ENCODE measurements at places on chromosomes 2 and 18.

DNA sequence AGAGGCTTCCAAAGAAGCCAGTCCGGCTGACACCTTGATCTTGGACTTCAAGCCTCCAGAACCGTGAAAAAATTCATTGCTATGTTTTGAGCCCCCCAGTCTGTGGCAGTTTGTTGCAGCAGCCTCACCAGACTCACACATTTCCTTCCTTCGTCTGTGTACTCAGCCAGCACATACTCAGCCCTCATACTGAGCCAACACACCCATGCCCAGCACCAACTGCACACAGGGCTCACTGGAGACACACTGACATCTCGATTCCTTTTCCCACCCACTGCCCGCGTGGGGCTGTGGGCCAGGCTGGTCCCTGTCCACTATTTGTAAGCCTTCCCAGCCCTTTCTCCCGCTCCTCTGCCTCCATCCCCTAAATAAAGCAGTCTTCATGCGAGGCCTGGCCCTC, 24.1 kb upstream of the NMUR1 start:
- DNase-seq: no peak

GRCh38 chr2:26864226-26864625, 16.3 kb downstream of the DPYSL5 start:
- no peak for DNase-seq

DNA sequence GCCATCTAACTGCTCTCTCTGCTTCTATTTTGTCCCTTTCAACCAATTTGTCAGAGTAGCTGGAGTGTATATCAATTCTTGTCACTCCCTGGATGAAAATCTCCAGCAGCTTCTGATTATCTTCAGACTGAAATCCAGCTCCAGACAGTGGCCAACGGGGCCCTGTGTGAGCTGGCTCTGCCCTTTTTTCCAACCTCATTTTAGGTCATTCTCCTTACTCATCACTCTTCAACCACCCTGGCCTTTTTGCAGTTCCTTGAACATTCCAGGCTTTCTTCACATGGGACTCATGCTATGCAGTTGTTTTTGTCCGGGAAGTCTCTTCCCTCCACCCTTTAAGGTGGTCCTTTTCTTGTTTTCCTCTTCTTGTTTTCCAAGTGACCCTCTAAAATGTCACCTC, 15.4 kb upstream of the FAP start:
- no peak for DNase-seq

DNA sequence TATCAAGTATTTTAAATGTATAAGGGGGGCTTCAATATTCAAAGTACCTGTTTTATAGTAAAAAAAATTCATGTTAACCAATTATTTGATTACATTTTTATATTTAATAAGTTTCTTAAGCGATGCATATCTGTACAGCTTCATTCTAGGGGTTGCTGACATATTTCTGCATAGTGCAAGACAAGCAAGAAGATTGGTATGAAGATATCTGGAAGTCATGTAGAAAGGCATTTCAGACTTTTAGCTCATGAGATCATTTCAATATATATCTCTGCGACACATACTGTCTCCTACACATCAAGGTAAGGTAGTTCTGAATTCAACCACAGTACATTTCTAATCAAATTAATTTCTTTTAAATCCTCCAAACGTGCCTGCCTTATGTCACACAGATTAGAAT, 73.1 kb downstream of the MEMO1 start:
- DNase-seq: no peak

DNA sequence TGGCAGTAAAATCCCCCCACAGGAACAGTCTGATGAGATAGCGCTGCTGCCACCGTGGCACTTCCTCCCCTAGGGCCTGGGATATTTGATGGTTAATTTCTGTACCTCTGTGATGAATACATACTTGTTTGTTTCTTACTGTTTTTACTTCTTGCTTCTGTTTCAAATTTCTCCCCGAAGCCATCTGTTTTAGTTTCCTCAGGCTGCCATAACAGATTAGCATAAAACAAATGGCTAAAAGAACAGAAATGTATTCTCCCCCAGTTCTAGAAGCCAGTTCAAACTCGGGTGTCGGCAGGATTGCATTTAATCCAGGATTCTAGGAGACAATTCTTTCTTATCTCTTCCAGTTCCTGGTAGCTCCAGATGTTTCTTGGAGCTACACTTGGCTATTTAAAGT, 435.9 kb downstream of the DSEL start:
- DNase-seq: no peak

- DNase-seq: no peak
Observed at GRCh38 chr18:67651438-67651837, 134.9 kb upstream of the DSEL start.

DNA sequence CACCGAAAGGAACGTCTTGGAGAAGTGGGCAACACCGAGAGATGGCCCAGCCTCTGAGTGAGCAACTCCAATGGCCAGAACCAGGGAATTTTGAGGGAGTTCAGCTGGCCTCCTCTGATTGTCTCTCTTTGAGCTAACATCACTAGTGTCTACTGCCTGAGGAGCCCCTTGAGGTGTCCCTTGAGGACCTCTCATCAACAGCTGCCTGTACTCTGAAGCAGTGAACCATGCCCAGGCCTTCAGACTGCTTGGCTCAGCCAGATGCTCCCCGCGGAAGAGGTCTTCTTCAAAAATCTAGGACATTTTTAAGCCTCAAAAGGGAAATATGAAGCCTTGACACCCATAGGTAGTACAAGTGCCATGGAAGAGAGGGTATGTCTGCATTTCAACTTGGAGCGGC, 430.4 kb downstream of the TXNL1 start:
- DNase-seq: no peak

- DNase-seq: no peak
Observed at GRCh38 chr2:236951830-236952475, 133.7 kb upstream of the COPS8 start.

DNA sequence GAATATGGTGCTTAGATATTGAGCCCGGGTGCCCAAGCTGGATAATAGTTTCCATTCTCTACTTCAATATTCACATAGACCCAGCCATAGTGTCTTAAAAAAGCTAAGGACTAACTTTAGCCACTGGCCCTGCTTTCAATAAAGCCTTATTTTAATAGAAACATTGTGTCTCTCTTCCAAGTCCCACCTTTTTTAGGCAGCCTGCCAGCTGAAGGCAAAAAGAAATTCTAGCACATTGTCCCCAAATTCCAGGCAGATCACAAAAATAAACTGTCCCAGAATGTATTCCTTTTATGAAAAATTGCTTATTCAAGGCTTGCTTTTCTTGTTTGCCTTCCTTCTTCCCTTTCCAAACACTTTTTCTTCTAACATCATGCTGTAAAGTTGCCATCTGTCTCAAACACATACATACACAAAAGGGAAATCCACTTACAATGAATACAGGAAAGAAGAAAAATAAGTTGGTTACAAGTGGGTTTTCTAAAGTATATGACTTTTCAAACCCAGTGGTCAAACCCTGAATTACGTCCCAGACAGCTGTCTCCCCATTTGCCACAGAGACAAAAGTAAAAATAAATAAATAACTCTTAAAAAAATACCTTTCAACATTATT, 778.5 kb downstream of the BCL11A start:
- no peak for DNase-seq

DNA sequence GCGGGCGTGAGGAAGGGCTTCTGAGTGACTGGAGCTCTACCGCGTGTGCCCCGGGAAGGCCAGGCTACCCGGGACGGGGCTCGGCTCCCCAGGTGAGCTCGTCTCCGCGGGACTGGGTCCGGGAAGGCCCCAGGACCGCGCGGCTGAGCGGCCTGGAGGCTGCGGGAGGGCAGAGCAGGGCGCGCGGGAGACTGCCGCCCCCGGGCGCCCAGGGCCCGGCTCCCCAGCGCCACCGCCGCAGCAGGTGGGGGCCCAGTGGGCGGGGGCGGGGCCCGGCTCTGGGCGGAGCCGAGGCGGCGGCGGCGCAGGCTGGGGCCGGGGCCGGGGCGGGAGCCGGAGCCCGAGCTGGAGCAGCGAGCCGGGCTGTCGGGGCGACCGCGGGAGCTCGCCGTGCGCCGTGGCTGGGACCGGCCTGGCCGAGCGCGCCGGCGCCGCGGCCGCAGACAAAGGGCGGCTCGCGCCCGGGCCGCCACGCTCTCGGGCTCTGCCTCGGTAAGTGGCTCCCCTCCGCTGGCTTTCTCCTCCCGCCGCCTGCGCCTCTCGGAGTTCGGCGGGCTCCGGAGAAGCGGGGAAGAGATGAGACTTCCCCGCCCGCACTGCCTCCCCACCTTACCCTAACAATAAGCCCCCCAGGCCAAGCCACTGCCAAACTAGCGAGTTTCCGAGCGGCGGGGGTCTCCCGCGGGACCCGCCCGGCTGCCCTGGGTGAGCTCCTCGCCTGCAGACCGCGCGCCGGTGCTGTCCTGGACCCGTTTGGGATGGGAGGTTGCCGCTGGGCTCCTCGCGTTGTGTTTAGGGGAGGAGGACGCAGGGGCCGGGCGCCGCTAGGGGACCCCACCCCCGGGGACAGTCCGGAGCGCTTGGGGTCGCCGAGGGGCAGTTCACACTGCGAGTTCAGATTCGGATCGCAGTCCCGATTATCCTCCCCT, at the start of gene MAPK4:
Gene MAPK4, plus strand, starts transcription at position 336 of the 929 bp plus-strand sequence. CDS start 103,872 bp downstream, outside the sequence.
- DNase-seq: no peak

DNA sequence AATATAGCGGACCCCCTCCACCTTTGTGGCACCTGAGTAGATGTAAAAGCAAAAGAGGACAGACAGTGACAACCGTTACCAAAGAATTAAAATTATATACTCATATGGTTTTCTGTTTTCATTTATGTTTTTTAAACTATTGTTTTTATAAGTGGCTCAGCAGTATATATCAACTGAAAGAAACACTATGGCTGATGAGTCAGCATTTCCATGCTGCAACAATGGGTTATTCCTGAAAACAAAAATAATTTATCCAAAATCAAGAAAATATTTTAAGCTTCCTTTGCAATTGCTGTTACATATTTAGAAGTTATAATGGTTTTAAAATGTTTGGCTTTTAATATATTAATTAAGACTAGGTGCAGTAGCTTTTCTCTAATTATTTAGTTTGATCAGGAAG, 17.7 kb downstream of the MRPS9 start:
- DNase-seq: no peak

DNA sequence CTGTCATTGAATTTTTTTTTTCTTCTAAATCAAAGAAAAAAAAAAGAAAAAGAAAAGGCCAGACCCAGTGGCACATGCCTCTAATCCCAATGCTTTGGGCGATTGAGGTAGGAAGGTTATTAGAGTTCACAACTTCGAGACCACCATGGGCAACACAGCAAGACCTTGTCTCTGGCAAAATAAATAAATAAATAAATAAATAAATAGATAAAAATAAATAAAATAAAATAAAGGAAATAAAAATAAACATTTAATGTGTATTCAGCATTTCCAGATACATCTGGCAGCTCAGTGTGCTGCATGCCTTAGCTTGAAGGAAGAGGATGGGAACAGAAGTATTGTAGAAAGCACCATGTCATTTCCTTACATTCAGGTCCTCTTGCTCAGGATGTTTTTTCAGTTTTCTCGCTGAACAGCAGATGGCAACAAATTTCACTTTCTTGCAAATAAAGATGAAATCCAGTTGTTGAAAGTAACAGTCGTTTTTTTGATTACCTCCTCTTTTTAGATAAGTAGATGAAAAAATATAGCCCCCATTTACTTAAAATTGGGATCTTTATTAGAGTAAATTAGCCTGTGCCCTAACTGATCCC, 25.7 kb upstream of the FAM178B start:
- DNase-seq: peak; percentile 36

GRCh38 chr2:162090109-162090508, 16.1 kb upstream of the DPP4 start:
- DNase-seq: peak; percentile 23

DNA sequence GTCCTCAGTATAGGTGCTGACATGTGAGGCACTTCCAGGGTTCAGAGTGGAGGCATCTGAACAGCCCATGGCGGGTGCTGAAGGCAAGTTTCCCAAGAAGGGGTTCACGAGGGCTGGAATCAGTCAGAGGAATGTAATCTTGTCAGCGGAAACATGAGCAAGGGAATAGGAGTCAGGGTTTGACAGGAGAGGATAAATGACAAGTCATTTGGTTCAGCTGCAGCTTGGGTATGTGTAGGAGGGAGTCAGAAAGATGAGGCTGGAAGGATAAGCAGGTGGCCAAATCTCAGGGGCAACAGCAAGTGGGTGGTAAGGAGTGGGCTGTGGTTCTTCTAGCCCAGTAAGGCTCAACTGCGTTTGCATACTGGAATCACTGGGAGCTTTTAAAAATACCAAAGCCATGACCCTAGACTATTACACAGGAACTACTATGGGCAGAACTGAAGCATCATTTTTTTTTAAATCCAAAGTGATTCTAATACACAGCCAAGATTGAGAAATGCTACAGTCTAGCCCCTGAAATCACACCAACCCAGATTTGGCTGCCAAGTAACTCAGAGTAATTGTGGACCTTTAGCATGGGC, 41.8 kb upstream of the NAB1 start:
- peak; percentile 90 for DNase-seq

- no peak for DNase-seq
Observed at GRCh38 chr2:98012561-98012991, 16.8 kb upstream of the TMEM131 start.

GRCh38 chr2:121211251-121211650, 73.8 kb downstream of the TFCP2L1 start:
- no peak for DNase-seq

Data from HT1080 (cell line).